SK-N-SH (cell line): ENCODE measurements at places on chromosomes 12 and 14. TPM values are rescaled to one million over a fixed set of nuclear protein-coding genes. Genes with fewer than 3 reads are reported as not detected.

GRCh38 chr14:87754520-87755223 is 238.3 kb downstream of the GALC start:
- DNase-seq = no peak

GRCh38 chr12:88703790-88704189 is 123.5 kb upstream of the KITLG start:
- no peak for DNase-seq

- DNase-seq = no peak
Observed at GRCh38 chr12:78835493-78835892, 29.1 kb upstream of the SYT1 start.

The POTEM gene
- 0.06 and 0.25 TPM in 2 replicates for polyA plus RNA-seq

The MYH6 gene
- not detected in 2 replicates for polyA plus RNA-seq
